ENCODE measurements at places on chromosomes 1 and 21.

- DNase-seq = peak; percentile 68
Observed at GRCh38 chr1:156813750-156814570, 2.7 kb downstream of the SH2D2A start.

- no peak for DNase-seq
Observed at GRCh38 chr1:81725823-81726222, 74.9 kb upstream of the ADGRL2 start.

DNA sequence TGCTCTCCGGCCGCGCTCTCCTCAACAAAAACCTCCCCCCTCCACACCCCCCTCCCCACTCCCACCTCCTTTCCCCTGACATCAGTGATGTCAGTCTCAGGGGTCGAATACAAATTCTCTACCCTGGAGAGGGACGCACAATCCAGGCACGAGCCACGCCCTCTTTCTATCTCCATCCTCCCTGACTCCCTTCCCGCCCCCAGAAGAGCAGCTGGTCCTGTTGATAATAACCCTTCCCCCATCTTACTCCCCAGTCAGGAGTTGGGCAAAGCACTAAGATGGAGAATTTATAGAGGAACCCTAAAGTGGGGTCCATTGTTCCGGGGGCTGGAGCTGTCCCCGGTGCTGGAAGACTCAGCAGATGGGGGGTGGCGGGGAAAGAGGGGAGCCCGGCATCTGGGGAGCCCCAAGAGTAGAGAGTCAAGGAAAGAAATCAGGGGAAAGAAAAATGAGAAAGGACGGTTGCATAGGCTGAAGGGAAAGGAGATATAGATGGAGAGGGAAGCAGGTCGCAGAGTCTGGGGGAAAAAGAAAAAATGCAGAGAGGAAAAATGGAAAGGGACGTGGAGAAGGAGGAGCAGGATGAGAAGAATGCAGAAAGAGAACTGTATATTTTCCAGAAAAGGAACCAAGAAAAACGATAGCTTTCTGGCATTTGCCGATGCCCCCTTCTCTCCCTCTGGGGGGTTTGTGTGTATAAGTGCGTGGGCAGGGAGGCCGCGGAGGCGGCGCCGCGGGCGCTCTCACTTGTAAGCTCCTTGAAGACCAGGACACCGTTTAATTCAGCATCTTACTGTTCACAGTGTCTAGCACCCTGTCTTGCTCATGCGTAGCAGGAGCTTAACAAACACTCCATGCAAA is at the start of gene CELF3:
Gene CELF3 (minus strand): TSS at position 33 of the 861 bp plus-strand sequence. CDS start 783 bp downstream, outside the sequence.
- DNase-seq = no peak

DNA sequence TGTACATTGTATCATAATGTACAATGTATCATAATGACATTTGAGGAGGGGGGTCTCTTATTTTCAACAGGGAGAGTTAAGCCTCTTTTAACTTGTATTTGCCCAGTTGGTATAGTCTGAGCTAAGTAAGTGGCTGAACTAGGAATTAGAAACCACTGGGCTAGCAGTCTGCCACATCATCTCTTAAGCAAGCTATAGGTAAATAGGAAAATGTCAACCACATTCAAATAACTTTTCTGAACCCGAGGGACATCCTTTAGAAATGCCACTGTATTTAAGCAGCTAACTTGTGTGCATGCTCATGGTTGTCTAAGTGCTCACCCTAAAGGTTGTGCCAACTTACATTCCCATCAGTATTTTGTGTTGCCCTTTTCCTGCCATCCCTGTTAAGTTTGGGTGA is 35.5 kb upstream of the ASB17 start:
- DNase-seq = no peak

DNA sequence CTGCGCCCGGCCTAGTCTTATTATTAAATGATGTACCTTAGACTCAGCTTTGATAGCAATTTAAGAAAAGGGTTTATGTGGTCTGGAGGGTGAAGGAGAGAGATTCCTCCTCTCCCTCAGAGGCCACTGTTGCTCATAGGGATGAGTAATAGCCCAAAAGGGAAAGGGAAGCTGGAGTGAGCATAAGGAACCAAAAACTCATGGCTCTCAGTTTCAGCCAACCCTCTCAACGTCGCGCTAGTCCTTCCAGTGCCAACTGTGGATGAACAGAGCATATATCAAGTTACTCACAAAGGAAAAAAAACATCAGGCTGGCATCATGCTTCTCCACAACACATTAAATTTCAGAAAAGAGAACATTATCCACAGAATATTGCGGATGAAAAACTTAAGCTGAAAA is 8.3 kb upstream of the GPR89B start:
- no peak for DNase-seq

- DNase-seq = no peak
Observed at GRCh38 chr1:64590316-64590715, 120.4 kb downstream of the CACHD1 start.

DNA sequence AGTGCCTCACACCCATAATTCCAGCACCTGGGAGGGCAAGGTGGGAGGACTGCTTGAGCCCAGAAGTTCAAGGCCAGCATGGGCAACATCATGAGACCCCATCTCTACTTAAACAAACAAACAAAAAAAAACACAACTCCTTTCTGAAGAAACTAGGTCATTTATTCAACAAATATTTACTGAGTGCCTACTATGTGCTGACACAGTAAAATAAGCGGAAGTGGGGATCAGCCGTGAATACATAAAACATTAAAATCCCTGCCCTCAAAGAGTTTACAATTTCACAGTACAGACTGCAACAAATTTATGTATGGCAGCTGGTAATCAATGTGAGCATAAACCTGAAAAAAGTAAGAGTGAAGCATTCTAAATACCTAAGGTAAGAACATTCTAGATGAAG is 65.3 kb downstream of the TUT4 start:
- no peak for DNase-seq

- DNase-seq = no peak
Observed at GRCh38 chr21:41932191-41932575, 21.6 kb downstream of the C2CD2 start.

DNA sequence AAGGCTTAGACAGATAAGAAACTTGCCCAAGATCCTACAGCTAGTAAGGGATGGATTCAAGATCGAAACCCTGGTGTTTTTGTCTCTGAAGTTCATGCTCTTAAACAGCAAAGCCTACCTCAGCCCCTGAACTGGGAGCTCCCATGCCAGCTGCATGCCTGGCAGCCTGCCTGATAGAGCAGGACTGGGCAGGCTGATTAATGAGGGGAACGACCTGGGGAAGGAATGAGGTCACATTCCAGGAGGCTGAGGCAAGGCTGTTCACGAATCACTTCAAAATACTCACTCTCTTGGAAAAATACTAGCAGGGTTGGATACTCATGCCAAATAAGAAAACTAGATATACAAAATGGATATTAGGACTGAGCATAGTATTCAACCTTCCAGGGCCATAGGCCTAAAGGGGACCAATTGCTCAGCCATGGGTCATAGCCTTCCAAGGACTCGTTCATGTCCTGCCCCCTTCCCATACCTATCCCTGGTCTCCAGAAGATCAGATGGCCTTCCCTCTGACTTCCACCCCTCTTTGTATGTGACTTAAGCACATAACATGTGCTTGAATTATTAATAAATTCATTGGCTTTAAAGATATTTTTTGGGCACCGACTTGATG is 15.6 kb upstream of the TACSTD2 start:
- no peak for DNase-seq

DNA sequence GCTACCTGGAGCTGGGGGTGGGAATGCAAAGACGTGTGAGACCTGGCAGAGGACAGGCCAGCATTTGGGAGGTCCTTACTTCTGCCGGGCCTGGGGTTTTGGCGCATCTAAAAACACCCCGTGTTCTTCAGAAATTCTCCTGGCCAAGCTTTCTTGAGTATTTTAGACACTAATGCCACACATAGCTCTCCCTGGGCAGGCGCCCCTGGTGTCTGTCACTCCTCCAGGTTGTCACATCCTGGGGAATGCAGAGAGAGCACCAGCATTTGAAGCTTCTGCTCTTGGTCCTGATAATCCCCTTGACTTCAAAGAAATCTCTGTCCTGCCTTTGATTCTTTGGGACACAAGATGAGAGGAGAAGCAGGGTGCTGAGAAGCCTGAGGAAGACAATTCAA is 6.0 kb downstream of the CAPN9 start:
- DNase-seq = no peak

- DNase-seq = no peak
Observed at GRCh38 chr21:15825700-15826099, 95.9 kb downstream of the USP25 start.

DNA sequence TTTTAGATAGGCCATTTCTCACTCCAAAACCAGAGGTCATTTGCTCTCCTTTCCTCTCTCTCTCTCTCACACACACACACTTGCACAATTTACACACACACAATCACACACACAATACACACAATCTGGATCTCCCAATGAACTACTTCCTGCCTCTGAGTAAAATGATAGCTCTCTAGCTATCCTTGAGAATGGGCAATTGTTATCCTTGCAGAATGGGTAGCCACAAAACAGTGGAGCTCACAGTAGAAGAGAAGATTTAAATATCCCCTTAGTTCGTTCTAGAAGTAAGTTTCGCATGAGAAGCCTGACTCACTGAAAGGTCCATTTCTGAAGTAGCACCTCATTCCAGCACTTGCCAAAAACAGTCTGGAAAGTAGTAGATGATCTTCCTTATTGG is 17.6 kb downstream of the PALMD start:
- no peak for DNase-seq

DNA sequence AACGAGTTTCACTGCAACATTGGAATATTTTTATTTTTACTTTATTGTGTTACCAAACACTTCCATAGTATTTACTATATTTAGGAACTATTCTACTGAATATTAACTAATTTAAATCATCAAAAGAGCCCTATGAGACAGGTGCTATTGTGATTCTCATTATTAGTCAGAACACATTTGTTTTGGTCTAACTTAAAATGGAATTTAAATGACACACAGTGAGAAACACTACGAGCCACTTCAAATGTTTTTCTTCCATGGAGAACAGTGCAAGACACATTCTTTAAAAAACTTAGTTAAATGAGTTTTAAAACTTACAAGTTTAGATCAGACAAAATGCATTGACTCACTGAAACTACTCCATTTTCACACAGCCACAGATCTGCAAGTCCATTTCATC is 6.6 kb upstream of the TRAF3IP3 start:
- no peak for DNase-seq

DNA sequence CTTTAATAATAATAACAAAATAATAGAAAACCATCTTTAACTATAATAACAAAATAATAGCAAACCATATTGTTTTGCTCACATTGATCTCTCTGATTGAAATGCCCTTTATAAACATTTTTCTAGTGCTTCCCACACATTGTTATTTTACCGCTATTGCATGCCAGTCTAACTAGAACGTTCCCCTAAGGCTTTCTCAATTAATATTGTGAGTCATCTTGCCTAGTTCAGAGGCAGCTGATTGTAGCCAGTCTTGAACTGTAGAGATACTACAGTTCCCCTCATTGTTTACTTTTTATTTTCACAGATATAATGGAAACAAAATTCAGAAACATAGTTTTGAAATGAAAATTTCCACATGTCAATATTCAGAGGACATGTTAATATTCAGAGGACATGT is 192.3 kb upstream of the ADGRL4 start:
- DNase-seq = no peak

GRCh38 chr21:23811805-23812204 is 1795.5 kb downstream of the MRPL39 start:
- DNase-seq = no peak

DNA sequence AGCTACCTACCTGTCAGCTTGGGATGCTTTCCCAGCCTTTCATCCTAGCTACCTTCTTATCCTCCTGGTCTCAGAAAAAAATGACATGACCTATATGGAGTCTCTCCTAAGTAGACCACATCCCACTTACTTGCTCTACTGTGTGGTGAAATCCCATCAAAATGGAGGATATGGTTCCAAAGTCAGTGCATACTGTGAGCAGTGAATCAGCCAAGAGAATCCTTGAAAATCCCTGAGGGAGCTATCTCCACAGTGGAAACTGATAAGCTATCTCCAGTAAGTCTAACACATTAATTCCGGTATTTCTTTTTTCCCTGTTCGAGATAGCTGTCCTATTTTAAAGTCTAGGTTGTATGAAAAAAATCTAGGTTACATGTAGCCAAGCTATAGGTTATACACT is 189.7 kb downstream of the FGGY start:
- no peak for DNase-seq

- DNase-seq = no peak
Observed at GRCh38 chr1:233598891-233599541, 14.9 kb upstream of the KCNK1 start.

- DNase-seq = no peak
Observed at GRCh38 chr1:58005212-58005611, 541.3 kb downstream of the OMA1 start.

DNA sequence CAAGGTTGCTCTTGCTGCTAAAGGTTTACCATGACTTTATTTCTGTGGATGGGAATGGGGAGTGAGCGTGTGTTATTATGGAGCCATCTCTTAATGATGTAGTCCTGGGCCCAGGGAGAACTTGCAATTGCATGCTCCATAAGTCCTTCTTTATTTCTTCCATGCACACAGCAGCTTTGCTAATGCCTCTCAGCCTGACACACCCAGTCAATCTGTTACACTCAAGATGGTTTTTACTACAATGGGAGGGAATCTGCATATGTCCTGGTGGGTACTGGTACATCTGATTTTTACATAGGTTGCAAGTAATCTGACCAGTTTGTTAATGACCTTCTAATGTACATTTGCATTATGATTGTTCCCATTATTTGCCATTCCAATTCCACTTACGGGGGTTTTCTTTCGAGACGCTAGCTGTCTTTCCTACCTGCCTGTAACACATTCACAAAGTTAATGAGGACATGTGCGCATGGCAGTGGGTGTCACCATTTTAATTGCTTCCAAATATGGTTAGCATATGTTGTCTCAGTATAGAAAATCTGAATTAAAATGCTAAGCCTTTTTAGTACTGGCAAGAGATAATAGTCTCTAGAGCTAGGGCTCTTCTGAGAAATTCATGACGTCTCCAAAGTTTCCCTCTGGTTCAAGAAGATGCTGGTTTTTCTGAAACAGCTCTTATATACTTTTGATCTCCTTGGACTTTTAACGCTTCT is 188.2 kb downstream of the GRIK1 start:
- DNase-seq = no peak

DNA sequence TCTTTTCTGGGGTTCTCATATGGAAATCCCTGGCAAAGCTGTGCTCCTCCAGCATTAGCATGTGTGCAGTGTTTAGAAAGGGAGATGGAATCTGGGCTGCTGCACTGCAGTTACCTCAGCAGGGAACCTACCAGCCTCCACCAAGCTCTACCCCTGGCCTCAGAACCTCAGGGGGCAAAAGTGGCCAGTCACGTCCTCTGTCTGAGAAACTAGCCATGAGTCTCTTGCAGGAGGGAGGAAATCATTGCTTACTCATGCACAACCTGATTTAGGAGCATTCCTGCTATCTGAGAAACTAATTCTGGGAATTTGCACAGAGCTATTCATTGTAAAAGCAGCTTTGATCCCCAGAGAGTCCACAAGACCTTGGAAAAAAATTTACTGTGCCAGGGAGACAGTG is 80.6 kb upstream of the IPO9 start:
- no peak for DNase-seq

- no peak for DNase-seq
Observed at GRCh38 chr1:186838380-186839040, 9.8 kb downstream of the PLA2G4A start.

DNA sequence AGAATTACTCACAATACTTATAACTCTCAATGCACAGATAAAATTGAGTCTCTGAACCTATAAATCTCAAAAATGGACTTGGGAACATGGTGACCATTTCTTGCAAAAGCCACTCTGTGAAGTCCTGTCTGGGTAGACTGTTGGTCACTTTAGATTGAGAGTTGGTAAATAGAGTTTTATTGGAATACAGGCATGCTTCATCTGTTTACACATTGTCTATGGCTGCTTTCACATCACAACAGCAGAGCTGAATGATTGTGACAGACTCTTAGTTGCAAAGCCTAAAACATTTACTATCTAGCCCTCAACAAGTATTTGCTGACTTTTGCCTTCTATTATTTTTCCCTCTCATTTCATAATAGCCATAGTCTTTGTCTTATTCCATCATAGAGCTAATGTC is 24.1 kb upstream of the ASPM start:
- no peak for DNase-seq

Data from activated T-helper 1 cell treated with anti-CD3 and anti-CD28 coated beads, Interleukin-12 subunit alpha, Interleukin-12 subunit beta, Interleukin-2, Interleukin-4 antibody, amounts not matched to agents 30 ng/mL and 10 ng/mL and 1 ng/mL, durations not matched to agents 14 hours and 24 hours and 36 hours (primary cell).